ENCODE measurements at places on chromosomes 4 and X. TPM values are rescaled to one million over a fixed set of nuclear protein-coding genes. Genes with fewer than 3 reads are reported as not detected.

DNA sequence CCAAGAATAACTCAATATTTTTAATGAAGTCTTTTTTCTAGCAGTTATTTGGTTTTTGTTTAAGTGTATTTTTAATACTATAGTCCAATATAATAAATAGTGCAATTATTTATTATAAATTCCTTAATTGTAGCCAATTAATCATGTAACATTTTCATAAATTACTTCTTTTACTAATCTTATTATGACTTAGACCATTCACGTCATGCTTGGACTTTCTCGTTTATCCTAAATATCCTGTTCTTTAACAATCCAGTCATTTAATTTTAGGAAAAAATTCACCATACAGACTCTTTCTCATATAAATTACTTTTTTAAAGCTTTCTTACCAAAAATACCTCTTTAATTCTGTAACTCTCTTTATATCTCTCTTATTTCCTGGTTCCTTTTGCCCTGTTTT is 350.1 kb downstream of the AR start:
- DNase-seq: no peak

The ZNF157 gene
- 0.71 TPM for total RNA-seq

GRCh38 chr4:165751882-165752281 is 121.2 kb upstream of the TLL1 start:
- no peak for DNase-seq

The ERVMER34-1 gene
- not detected for total RNA-seq

The NPY1R gene
- 0.49 TPM for total RNA-seq

DNA sequence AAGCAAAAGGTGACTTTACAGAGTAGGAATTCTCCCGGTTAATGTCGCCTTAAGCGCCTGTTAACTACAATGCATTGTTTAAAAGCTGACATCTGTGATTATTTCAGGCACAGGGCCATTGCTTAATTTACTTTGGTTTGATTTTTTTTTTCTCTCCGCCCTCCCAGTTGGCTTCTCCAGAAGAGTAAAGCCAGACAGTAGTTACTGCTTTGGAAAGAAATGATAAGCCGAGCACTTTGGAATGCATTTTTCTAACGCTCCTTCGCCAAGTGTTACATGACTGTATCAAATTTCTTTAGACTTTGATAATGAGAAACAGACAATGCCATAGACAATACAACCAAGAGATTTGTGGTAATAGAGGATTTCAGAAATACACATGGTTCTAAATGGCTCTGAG is 383.0 kb upstream of the TENM3 start:
- no peak for DNase-seq

The CXCR3 gene
- total RNA-seq: not detected

The CD38 gene
- total RNA-seq: 2.2 TPM

DNA sequence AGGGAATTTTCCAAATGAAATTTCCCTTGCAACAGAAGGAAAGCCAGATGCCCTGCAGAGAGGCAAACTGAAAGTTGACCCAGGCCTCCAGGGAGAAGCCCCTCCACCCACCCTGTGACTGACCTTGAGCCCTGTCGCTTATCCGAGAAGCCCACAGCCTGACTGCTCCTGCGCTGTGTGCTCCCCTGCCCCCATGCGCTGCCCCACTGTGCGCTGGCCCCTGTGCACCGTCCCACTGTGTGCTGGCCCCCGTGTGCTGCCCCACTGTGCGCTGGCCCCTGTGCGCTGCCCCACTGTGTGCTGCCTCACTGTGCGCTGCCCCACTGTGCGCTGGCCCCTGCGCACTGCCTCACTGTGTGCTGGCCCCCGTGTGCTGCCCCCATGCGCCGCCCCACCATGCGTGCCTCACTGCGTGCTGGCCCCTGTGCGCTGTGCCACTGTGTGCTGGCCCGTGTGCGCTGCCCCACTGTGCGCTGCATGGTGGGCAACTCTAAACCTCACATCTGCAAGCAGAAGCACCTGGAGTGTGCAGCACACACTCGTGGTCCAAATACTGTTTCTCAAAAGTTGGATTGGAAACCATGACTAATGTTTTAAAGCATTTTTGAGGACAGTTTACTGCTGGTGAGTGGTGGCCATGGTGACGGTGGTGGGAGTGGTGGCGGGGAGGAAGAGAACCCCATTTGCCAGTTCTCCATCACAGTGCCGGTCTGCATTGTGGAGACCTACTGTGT is 8.3 kb upstream of the GRPEL1 start:
- DNase-seq: no peak

The SLC4A4 gene
- total RNA-seq: 3.0 TPM

- DNase-seq: no peak
These were observed 111.0 kb upstream of the WDR17 start for GRCh38 chr4:175954685-175955084.

DNA sequence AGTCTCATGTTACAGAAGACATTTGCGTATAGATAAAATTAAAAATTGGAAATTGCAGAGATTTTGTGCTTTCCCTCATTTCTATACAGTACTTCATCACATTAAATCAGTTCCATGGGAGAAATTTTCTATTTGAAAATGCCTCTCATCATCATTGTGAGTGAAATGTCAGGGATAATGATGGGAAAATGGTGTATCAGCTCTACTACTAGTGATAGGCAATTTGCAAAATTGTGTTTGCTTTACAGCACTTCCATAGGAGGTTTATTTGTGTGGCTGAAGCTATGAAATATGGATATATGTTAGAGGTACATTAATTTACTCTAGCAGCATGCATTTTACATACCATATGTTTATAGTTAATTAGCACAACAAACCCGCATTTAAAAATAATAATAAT is 21.0 kb upstream of the ANAPC4 start:
- no peak for DNase-seq

The ZNF185 gene
- total RNA-seq: 0.55 TPM

The PDCL2 gene
- not detected for total RNA-seq

- no peak for DNase-seq
These were observed 9.6 kb upstream of the MTMR1 start for GRCh38 chrX:150683536-150684146.

DNA sequence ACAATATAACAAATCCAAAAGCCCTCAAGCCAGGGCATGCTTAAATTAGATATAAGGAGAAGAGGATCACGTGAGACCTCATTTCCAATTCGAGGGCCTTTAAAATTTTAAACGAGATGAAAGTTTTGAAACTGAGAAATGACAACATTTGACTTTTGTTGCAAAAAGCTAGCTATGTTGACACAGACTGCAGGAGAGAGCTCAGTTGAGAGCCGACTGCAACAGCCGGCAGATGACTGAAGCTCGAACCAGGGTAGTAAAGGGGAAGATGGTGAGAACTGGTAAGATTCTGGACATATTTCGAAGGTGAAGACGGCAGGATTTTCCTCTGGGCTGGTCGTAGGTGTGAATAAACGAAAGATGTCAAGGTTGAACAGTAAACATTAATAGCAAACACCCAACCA is 773 bp downstream of the PRMT9 start:
- peak; percentile 76 for DNase-seq

GRCh38 chr4:41839916-41840854 is 91.7 kb upstream of the PHOX2B start:
- no peak for DNase-seq

GRCh38 chr4:185182239-185182638 is 21.6 kb downstream of the CFAP97 start:
- no peak for DNase-seq

- peak; percentile 67 for DNase-seq
These were observed 513 bp downstream of the NHSL2 start for GRCh38 chrX:71910986-71911730.

The XK gene
- 14.1 TPM for total RNA-seq

DNA sequence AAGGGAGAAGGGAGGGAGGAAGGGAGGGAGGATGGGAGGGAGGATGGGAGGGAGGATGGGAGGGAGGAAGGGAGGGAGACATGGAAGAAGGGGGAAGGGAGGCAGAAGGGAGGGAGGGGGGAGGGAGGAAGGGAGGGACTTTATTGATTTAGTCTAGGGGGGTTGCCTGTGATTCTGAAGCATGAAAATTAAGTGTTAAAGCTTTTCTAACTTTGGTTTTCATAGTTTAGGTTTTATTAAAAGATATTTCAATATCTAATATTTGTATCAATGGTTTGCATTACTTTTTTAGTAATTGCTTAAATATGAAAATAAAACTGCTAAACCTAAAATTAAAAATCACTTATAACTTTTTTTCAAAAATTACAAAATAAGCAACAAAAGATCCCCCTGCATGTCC is 2.4 kb downstream of the PALLD start:
- DNase-seq: no peak

The ADAMTS3 gene
- 0.81 TPM for total RNA-seq

GRCh38 chrX:131216828-131217227 is 72.3 kb downstream of the IGSF1 start:
- DNase-seq: no peak

The GCNA gene
- total RNA-seq: 1.4 TPM

DNA sequence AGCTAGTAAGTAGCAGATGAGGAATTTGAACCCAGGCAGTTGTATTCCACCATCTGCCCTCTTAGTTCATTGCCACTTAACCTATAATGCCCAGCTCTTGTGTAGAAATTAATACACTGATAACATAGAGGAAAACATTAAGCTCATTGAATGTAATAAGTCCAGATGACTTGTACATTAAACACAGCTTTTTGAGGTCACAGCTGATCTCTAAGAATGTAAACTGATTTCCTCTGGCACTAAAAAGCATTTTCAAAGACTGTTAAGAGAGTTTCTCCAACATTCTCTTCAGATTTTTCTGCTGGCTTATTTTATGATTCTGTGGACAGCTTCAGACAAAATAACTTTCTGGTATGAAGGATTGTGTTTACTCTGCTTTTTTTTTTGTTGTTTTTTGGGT is 42.7 kb downstream of the HPRT1 start:
- no peak for DNase-seq

DNA sequence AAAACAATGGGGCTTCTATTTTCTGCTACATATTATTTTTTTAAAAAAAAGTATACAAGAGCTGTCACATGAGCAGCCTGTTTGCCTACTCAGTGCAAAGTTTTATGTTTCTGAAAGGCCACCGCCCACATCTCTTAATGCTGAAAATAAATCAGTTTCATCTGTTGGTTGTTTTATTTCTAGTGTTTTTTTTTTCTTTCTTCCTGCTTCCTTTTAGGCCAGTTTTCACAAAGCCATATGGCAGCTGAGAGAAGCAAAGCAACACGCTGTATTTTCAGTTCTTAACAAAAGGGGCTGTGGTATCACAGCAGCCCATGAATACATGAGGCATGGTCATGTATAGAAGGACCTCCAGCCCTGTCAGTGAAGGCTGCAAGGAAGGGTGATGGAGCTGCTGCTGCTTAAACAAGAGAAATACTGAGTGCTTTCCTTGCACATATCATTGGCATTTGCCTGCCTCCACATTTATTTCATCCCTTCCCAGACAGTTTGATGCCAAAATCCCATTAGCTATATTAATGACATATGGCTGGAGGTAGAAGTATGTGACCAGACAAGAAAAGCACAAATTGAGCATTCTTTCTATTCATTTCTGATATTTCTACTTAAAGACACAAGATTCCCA is 172.5 kb downstream of the PCDH18 start:
- no peak for DNase-seq

GRCh38 chrX:134933248-134933647 is 57.5 kb upstream of the SMIM10 start:
- no peak for DNase-seq

GRCh38 chr4:42617030-42617429 is 39.9 kb downstream of the ATP8A1 start:
- no peak for DNase-seq

- DNase-seq: no peak
These were observed 20.7 kb downstream of the SYNPO2 start for GRCh38 chr4:118909173-118909956.

- no peak for DNase-seq
These were observed 1056.7 kb downstream of the STIM2 start for GRCh38 chr4:27917381-27917780.

DNA sequence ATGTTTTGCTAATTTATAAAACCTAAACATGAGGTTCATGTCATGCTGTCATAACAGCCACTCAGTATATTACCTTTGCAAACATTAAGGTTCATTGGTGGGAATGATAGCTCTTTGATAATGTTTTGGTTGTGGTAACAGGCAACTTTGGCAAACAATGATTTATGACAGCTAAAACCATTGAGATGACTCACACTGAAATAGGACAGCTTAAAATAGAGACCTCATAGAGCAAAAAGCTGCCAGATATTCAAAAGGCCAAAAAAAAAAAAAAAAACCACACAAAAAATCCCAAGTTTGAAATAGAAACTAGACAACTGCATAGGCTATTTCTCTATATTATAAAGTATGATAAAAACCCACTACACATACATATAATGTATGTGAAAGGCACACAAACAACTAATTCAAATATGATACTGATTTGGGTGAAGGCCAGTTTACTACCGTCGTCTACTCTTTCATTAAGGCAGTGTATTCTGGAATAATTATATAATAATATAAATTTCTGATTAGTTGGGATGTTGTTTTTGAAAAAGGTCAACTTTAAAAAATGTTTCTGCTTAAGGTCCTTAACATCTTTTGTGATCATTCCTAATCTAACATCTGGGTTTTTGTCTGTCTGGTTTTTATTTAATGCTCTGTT is 646.0 kb upstream of the PITX2 start:
- DNase-seq: no peak

GRCh38 chr4:66034262-66034661 is 364.0 kb upstream of the EPHA5 start:
- no peak for DNase-seq

GRCh38 chrX:115592997-115593734 is 32.2 kb downstream of the PLS3 start:
- DNase-seq: no peak

DNA sequence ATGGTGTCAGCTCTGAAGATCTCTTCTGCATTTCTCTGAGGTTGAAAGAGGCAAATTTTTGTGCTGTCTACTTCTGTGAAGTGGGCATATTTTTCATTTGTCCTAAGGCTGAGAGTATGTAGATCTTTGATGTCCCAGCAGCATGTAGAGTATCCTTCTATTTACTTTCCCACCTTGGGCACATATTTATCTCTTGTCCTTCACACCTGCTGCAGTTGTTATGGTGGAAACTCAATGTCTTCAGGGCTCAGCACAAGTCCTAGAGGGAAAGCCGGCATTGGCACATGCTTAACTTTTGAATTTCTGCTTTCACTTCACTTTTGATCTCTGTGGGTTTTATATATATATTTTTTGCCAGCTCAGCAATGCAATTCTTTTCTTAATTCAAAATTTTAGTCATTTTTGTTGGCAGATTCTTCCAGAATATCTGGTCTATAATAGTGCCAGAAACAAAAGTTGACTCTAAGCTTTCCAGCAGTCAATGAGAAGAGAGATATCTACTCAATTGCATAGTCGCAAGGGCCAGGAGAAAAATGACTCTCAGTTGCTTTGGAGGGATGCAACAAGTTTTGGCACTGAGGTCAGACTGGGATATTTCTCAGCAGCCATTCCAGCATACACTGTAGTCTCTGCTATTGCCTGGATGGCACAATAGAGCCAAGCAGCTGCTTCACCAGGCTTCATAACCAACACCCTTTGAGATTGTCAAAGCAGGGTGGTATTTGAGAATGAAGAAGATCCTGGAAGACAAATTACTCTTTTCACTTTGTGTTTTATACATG is 127.8 kb upstream of the FAT1 start:
- no peak for DNase-seq

GRCh38 chr4:11415409-11416070 is 13.2 kb downstream of the HS3ST1 start:
- no peak for DNase-seq
